ENCODE measurements at places on chromosomes 6 and 20.

- DNase-seq, result no peak
Observed at GRCh38 chr20:31811796-31812728, 7.1 kb upstream of the MYLK2 start.

- DNase-seq, result no peak
Observed at GRCh38 chr6:43254138-43254817, 11.0 kb downstream of the TTBK1 start.

GRCh38 chr6:111573892-111574797 is 31.5 kb downstream of the TRAF3IP2 start:
- DNase-seq, result no peak

- DNase-seq, result no peak
Observed at GRCh38 chr6:163543321-163543720, 128.8 kb downstream of the QKI start.

GRCh38 chr6:131636880-131637792 is at the start of gene ENPP3:
ENPP3 (plus strand) TSS chr6:131637302; CDS start chr6:131637385, 83 bp downstream.
- no peak for DNase-seq

DNA sequence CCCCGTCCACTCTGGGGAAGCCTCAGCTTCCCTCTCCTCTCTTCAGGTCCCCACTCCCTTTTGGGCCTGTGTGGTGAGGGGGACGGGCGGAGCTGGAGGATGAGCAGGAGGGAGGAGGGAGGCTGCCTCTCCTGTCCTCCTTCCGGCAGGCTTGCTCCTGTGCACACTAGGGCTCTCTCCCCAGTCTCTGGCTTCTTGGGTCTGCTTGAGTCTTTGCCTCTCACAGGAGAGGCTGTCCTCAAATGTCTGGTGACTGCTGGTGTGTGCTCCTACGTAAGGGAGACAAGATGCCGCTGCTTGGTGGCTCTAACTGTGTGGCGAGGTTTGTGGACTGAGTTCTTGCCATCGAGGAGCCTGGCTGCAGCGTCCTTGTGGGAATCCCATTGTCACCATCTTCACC is 8.8 kb upstream of the SMOC2 start:
- DNase-seq, result no peak

GRCh38 chr6:45038226-45038625 is 289.9 kb upstream of the RUNX2 start:
- DNase-seq, result no peak

GRCh38 chr6:90127595-90127994 is 169.0 kb downstream of the BACH2 start:
- no peak for DNase-seq

- peak; percentile 71 for DNase-seq
Observed at GRCh38 chr6:13574149-13574570, 241 bp upstream of the SIRT5 start.

- DNase-seq, result no peak
Observed at GRCh38 chr6:164792666-164793065, 516.7 kb downstream of the C6orf118 start.

DNA sequence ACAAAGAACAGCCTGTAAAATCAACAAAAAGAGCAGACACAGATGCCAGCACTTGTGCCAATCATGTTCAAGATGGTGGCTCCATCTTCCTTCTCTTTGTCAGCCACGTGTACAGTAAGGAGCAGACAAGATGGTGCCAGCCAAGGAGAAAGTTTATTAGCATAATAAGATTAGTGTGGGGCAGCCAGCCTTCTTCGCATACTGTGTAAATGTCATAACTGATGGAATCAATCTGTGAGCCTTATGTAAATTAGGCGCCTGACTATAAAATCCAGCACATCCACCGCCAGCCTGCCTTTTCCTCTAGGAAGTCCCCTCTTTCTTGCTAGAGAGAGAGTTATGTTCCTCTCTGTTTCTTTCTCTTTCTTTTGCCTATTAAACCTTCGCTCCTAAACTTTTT is 99.7 kb upstream of the RALGAPA2 start:
- no peak for DNase-seq

GRCh38 chr6:145045582-145045981 is 689.7 kb downstream of the EPM2A start:
- no peak for DNase-seq

GRCh38 chr6:51571168-51571567 is 516.2 kb downstream of the PKHD1 start:
- no peak for DNase-seq

- no peak for DNase-seq
Observed at GRCh38 chr6:119346450-119346849, 3.1 kb downstream of the MAN1A1 start.

DNA sequence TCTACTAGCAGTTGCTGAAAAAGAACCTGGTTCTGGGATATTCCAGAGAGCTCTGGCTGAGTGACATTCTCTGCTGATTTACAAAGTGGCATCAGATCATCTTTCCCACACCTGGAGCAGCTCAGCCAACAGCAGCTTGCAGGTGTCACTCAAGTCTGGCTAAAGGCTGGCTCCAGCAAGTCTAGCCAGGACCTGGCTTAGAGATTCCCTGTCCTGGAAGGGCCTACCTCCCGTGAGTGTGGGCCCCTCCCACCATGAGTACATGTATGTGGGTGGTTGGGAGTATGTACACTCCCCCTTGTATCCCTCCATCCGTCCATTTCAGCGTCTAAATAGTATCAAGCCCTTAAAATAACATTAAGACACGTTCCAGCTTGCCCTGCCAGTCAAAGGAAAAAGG is 539.3 kb upstream of the ID4 start:
- DNase-seq, result no peak

- DNase-seq, result no peak
Observed at GRCh38 chr6:80388507-80388906, 282.0 kb downstream of the BCKDHB start.

GRCh38 chr20:43533060-43533459 is 25.6 kb downstream of the L3MBTL1 start:
- no peak for DNase-seq

GRCh38 chr6:105051941-105052471 is 95.1 kb downstream of the LIN28B start:
- no peak for DNase-seq

- DNase-seq, result no peak
Observed at GRCh38 chr6:78611886-78612480, 255.4 kb upstream of the IRAK1BP1 start.

- DNase-seq, result no peak
Observed at GRCh38 chr6:142746524-142746923, 198.5 kb downstream of the HIVEP2 start.

GRCh38 chr6:162153120-162153519 is 574.4 kb downstream of the PRKN start:
- DNase-seq, result no peak

DNA sequence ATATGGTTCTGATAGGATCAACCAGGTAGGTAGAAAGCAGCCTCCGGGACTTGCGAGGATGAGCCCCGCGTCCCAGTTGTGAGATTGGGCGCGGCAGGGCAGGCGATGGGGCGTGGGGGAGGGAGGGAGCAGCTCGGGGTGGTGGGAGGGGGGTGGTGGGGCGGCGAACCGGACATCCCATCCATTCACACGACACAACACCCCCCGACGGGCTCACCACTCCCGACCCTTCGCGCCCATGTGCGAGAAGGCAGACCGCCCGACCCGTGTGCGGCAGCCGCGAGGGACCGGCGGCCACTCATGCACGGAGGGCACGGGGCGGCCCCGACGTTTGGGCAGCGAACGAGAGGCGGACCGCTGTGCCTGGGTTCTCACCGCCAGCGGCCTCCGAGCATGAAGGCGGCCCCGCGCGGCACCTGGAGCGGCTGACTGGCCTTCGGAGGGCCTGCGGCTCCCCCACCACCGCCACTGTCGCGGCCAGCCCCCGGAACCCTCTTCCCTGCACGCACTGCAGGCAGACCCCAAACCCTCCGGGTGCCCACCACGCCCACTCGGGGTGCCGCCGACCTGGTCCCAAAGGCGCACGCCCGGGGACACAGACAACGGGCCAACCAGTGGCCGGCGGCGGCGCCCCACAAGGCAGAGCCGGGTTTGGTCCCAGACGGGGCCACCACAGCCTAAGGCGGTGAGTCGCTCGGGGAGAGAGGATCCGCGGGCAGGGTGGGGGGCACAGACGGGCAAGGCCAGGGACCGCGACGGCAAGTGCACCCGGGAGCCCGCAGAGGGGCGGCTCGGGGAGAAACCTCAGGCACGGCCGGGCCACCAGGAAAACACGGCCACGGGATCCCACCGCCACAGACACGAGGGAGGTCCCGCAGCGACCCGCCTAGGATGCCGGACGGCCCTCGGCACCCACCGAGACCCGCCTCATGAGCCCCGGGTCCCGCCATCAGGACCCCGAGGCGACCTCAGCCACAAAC is 769.2 kb upstream of the DEFB115 start:
- no peak for DNase-seq

DNA sequence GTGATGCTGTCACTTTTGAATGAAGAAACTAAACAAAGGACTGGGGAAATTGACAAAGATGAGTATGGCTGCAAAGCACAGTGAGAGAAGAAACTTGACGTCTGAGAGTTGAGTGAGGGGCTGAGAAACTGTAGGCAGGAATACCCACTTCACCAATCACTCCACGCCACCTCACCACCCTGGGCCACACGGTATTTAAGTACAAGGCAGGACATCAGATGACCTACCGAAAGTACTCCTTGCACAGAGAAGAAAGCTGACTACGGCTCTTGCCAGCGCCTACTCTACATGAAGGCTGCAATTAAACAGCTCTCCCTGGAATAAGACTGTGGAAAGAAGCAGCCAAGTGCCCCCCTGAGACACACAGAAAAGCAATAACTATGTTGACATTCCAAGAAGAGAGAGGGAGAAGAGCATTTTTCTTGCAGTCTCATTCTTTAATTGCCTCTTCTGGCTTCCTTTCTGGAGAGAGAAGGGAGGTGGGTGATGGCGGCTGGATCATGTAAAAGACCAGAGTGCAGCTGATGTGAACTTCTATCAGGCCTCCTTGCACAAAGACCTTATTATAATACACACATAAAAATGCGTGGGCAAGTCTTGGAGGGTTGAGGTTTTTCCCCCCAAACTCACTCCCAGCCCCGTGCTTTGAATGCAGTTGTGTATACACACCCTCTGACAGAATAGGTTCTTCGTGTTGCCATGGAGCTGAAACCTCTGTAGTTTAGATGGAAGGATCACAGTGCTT is 44.6 kb downstream of the HIVEP2 start:
- DNase-seq, result no peak

- DNase-seq, result no peak
Observed at GRCh38 chr20:4230651-4231050, 215.3 kb upstream of the RNF24 start.

GRCh38 chr6:117558818-117559217 is 43.5 kb downstream of the GOPC start:
- DNase-seq, result no peak

DNA sequence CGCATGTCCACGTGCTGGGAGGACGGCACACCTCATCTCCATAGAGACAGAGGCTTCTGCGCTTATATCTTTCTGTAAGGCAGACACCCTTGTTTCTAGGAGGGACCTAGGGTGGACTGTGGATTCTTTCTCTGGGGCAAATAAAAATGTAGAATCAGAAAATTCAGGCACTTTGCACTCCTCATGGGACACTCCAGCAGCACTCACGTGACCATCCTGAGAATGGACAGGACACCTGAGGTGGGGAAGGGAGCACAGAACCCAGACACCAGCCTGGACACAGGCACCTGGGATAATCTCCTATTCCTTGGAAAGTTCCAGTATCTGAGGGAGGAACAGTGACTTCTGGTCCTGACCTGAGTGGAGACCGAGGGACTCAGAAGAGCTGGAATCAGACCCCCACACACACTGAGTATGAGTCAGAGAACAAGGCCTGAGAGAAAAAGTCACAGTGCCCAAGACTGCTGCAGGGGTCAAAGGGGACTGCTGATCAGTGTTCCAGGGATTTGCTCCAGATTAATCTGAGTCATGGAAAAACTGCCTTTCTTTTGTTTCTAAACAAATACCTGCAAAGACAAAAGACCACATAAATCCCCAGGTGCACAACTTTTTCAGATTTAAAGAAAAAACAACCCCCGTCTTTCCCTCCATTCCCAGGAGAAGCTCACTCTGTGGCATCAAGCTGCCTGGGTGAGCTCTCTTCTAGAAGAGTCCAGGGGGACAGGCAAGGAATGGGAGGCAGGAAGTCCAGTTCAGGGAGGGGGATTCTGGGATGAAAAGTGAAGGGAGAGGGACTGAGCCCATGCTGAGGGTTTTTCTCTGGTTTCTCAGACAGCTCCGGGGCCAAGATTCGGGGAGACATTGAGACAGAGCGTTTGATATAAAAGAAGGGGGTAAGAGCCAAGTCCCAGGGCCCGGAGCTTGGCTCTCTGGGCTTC is 35.6 kb upstream of the MICB start:
- no peak for DNase-seq

- DNase-seq, result no peak
Observed at GRCh38 chr6:21928827-21929226, 335.3 kb downstream of the SOX4 start.

- no peak for DNase-seq
Observed at GRCh38 chr6:44712353-44713111, 325.0 kb downstream of the CDC5L start.

- no peak for DNase-seq
Observed at GRCh38 chr6:77456531-77457248, 6.6 kb downstream of the HTR1B start.

DNA sequence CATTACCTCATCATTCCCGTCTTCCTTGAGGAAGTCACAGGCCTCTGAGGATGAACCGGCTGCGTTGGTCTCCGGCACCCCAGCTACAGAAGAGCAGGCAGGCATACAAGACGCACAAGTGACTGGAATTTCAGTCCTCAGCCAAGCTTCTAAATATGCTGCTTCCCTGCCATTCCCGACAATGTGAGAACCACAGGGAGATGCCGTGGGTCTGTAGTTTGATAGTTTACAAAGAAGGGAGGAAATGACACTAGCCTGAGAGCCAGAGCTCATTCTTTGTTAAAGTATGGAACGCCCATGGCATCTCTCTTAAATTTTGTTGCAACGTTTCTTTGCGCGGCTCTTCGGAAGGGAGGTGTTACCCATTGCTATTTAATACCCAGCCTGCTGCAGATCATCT is 25.7 kb downstream of the HEBP2 start:
- no peak for DNase-seq

DNA sequence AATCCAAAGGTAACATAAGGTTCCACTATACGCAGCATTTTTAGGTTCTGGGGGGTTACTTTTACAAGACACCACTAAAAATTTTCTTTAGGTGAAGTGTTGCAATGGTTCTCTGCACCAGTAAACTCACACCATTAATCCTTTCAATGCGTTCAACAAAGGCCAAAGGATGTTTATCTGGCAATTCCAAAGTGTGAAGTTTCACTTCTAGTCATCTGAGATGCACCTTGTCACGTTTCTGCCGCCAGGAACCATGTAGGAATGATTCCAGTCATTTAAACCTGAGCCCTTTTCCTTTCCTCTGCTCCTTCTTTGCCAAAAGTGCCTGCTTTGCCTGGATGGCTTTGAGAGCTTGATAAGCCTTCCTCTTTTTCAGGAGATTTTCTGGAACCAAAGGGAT is 54.8 kb downstream of the CD164 start:
- DNase-seq, result no peak

DNA sequence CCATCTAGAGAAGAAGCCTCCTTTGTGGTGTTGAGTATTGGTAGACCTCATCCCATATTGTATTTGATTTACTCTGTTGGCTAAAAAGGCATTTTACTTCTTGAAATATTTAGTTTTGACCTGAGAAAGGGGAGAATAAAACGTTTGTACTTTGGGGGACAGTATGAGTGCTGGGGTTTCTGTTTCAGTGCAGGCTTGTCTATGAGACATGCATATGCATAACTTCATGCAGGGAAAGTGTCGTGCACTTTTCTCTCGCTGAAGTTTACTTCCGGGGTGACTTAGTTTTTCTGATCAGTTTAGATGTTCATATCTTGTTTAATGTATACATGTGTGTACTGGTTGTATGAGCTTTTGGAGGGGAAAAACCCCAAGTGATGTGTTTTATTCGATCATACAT is 59.5 kb downstream of the UTRN start:
- no peak for DNase-seq
